ENCODE measurements at places on chromosomes 7 and 10. TPM values are rescaled to one million over a fixed set of nuclear protein-coding genes. Genes with fewer than 3 reads are reported as not detected.

The TMEM176A gene
- total RNA-seq: 42.0 TPM

The SMC3 gene
- total RNA-seq: 18.5 TPM

The KLHL7 gene
- total RNA-seq: 34.4 TPM

The IGF2BP3 gene
- not detected for total RNA-seq

The TFPI2 gene
- 4.1 TPM for total RNA-seq

The MGMT gene
- total RNA-seq: 1.2 TPM

The GBX1 gene
- not detected for total RNA-seq

The ZNF467 gene
- total RNA-seq: not detected

The SLC29A4 gene
- total RNA-seq: 8.2 TPM

The ELFN1 gene
- 0.45 TPM for total RNA-seq

The LRRC72 gene
- total RNA-seq: not detected

The EPDR1 gene
- 8.5 TPM for total RNA-seq

The TRPV6 gene
- total RNA-seq: 9.4 TPM

- DNase-seq: no peak
Observed at GRCh38 chr7:88628363-88629085, 131.0 kb upstream of the ZNF804B start.

DNA sequence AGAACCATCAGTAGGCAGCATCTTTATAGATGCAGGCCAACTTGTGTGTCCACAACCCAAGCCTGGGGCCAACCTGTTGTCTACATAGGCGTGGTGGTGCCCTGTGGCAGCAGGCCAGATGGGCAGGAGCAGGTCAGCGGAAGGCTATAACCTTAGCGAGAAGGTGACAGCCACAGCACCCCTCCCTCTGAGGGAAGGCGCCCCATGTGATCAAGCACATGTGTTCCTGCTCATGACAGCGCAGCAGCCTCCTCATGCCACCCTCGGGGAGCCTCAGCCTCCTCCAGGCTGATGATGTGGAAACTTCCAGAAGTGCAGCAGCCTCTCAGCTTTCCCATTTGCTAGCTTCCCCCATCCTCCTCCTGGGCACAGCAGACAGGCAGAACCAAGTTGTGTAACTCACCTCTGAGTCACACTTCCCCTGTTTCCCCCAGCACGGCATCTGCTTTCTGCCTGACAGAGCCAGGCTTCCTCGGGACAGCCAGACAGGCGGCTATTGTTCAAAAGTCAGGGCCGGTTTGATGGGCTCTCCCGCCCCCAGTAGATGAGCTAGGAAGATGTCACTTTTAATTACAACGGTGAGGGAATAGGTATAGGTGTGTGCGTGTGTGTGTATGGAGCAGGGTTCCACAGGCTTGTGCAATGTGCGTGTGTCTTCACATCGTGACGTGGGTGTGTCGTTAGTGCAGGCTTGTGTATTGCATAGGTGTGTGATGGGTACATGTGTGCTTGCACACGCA lies 312.0 kb upstream of the ZMIZ1 start:
- DNase-seq: peak; percentile 72

DNA sequence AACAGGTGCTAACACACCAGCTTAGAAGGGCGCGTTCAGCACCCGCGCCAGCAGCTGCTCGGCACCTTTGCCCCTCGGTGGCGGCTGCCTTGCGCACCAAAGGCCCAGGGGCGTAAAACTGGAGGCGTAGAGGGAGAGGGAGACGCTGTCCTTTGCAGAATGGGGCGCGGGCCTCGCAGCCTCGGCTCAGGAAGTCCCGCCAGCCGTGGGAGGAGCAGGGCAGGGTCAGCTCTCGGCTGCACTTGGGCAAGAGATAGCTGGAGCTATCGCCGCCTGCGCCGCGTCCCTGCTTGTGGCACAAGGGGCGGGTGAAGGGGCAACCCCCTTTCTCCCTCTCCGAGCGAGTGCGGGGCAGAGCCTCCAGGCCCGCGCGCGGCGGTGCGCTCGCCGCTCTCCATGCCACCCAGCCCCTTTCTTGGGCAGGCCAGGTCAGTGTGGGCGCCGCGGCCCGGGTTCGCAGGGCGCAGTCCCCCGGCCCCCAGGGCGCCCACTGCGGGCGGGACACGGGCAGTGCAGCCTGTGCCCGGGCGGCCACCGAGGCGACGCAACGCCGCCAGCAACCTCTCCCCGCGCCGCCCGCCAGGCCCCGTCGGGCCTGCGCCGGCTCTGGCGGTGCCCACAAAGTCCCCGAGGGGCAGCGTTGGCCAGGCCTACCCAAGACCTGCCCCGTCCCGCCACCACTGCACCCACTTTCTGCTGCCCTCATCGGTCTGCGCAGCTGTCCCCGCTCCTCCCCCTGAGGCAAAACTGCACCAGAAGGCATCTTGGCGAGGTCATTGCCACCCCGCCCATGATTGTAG lies 4.1 kb downstream of the NEUROD6 start:
- DNase-seq: peak; percentile 40

DNA sequence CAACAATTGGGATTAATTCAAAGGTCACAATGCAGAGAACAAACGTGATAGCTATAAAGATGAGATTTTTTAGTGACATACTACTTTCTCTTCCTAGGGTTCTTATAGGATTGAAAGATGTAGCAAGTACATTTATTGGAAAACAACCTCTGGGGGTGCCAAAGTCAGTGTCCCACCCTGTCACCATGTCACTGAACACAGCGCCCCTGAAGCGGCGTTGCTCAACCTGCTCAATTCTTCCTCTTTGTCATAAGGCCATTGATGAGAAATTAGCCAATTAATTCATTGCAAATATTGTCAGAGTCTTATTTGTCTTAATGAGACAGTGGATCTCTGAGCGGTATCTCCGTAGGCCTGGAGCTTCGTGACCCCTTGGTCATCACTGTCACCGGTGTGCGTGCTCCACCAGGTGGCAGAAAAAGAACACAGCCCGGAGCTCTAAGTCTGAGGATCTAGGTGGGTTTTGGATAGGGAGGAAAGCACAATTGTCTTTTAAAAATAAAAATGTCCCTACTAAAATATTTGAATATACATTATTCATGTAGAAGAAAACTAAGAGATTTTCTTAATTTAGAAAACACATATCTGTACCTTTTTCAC lies 362.6 kb downstream of the PAXIP1 start:
- DNase-seq: no peak

- DNase-seq: no peak
Observed at GRCh38 chr7:31056775-31057346, 4.8 kb downstream of the ADCYAP1R1 start.

DNA sequence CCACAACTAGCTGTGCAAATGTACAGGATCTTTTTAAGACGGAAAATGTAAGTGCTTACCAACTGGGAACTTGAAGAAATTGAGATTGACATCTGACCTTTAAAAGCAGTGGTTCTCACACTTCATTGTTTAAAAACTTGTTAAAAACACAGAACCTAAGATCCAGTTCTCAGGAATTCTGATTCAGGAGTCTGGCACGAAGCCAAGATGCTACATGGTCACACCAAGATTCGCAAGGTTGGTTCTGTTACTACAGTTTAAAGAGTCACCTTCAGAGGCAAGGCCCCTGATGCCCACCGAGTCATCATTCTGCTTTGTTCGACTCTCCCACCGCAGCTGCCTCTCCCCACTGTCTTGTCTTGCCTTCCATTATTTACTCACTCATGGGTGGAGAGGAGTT lies 113.3 kb downstream of the GLI3 start:
- DNase-seq: no peak

GRCh38 chr7:134724606-134725005 lies 54.8 kb upstream of the CALD1 start:
- DNase-seq: no peak

DNA sequence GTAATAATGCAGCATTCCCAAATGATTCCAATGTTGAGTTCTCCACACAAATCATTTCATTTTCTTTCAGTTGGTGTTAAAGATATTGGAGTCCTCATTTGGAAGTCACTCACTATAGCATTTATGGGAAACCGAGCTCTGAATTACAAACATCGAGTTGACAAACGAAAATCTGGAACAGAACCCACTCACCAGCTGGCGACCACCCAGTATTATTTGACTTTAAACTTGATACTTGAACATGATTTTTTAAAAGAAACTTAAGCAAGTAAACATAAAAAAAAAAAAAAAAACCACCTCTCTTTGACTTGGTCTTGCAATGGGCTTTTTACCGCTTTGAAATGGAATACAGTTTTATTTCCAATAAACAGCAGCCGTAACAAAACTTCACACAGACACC lies 576.6 kb upstream of the C7orf33 start:
- no peak for DNase-seq

- DNase-seq: no peak
Observed at GRCh38 chr10:6719561-6719960, 139.5 kb upstream of the PRKCQ start.

- no peak for DNase-seq
Observed at GRCh38 chr10:129320340-129320739, 146.7 kb upstream of the MGMT start.

- DNase-seq: no peak
Observed at GRCh38 chr10:77604941-77605351, 32.7 kb downstream of the KCNMA1 start.

GRCh38 chr7:12889391-12889790 lies 202.0 kb downstream of the ARL4A start:
- no peak for DNase-seq

DNA sequence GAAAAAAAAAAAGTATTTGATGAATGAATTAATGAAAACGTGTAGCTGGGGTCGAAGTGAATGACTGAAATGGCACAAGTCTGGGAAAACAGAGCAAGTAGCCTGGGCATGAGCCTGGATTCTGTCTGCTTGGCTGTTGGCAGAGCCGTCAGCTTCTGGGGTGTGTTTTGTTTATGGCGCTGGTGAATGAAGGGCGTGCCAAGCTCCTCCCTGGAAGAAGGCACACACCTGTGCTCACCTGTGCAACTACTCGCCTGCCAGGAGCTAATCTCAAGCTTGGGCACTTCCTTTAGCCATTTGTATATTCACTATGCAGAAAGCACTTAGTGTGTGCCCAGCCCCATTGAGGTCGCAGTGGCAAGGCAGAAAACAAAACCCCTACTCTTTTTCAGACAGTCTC lies 74.1 kb downstream of the GTF2IRD1 start:
- DNase-seq: peak; percentile 82

GRCh38 chr7:37118004-37118403 lies 330.7 kb downstream of the ELMO1 start:
- no peak for DNase-seq

- no peak for DNase-seq
Observed at GRCh38 chr7:31767686-31768358, 80.8 kb downstream of the PPP1R17 start.

DNA sequence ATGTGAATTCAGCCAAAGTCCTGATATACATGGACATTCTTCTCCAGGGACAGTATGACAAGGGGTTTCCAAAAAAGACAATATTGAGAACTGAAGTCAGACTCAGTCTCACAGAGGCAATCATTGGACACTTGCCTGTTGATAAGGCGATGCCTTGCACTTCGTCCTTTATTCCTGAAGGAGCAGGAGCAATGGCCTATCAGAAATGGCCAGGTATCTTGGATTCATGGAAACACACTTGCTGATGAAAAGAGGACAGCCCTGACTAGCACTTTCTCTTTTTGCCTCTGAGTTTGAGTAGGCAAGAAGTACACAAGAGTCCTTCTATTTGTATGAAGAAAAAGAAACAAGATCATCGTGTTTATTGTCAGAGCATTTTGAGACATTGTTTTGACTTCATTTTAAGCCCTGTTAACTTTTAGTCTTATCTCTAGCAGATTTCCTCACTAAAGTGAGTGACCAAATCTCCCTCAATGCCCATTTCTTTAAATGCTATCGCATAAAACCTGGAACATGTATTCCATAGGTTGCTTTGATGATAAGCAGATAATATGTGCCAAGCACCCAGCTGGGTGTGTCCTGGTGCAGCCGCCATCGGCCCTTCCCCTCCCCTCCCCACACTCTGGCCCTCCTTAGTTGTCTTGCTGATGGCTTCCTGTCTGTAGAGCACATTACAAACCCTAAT lies 26.6 kb downstream of the ST8SIA6 start:
- no peak for DNase-seq

DNA sequence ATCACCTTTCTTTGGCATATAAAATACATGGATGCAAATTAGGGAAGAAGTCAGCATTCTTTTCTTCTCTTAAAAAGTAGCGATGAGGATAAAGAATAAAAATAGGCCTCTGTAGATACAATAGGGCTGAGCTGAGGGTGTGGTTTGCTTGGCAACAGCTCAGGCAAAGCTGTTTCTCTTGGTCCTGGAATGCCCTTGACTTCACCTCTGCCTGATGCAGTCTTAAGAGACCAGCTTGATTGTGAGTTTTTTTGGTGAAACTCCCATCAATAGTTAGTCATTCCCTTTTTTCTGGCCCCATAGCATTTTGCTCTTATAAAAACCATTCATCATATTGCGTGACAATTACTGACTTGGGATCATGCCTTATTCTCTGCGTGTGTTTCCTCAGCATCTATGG lies 42.1 kb upstream of the MKLN1 start:
- DNase-seq: peak; percentile 16
